ENCODE measurements at places on chromosomes 2 and 18.

DNA sequence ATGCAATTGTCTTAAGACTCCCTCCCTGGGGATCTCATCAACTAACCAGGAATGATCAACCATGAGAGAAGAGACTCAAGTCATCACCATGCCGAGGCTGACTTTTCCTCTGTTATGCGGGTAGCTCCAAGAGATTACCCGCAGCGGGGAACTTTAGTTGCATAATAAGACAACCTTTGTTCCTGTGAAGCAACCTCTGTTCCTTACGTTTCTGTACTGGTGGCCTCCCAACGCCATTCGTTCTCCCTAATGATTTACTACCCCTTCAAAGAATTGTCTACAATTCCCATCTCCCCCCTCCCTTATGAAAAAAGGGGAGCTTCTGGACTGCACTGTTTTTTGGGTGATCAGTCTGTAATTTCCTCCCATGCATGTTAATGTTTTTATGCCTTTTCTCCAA is 66.1 kb upstream of the LRPPRC start:
- DNase-seq, result no peak

DNA sequence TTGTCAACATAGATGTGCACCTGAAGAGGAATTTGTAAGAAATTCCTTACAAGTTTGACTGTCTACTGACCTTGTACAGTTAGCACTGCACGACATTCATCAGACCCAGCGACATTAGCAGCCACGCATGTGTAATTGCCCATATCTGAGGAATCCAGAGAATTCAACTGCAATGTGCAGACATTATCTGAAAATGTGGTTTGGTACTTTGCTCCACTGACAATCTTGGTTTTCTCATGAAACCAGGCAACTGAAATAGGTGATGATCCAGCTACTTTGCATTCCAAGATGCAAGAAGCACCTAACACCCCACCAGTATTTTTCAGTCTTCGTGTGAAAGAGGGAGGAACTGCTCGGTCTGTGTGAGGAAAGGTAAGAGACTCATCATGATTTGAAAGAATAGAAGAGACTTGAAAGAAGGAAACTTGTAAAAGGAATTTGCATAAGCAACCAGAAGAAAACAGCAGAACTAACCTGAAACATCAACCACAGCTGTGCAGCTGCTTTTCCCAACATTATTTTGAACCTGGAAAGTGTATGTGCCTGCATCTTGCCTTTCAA is 83.4 kb downstream of the TTN start:
- no peak for DNase-seq

DNA sequence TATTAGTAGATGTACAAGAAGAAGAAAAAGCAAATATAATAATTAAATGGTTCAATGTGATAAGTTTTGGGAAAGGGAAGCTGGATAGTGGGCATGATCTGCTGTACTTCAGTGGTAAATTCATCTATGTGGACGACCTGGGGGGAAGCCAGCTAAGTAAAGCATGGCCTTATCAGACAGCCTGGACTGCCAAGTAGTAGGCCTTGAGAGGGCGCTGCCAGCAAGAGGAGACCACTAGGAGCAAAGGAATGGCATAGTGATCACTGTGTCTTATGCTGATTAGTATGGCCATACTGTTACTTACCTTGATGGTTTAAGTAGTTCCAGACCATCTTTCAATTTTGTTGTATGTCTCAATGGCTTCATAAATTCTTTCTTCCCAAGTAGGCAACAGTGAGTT is 287.6 kb downstream of the SETBP1 start:
- DNase-seq, result no peak

GRCh38 chr18:34225218-34225553 is 473 bp upstream of the NOL4 start:
- no peak for DNase-seq

DNA sequence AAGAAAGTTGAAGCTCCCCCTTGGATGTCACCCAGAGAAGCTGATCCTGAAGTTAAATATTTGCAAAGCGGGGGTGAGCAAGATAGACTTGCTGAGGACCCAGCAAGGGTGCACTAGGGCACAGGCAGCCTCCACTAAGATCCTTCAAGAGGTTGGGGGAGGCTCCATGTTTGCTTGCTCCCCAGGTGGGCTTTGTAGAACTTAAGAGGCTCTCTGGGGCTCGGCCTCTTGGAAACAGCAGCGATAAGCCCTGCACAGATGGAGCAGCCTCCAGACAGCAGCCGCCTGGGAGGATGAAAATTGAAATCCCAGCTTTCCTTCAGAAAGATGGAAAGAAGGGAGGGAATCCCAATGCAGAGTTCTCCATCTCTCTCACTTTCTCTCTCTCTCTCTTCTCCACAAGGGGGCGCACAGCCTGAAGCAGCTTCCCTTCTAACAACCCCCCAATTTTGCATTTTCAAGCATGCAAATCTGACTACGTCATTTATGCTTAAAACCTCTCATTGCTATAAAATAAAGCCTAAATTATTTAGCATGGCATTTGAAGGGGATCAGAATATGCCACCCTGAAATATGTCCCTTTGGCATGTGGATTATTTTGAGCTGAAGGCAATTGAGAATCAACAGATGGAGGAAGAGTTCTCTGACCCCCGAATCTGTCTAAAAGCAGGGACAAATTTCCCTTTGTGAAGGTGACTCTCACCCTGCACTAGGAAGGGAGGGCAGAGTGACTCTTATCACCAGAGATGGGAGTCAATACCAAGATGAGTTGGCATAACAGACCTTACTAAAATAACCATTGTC is 185.7 kb upstream of the KLHL29 start:
- peak; percentile 36 for DNase-seq

DNA sequence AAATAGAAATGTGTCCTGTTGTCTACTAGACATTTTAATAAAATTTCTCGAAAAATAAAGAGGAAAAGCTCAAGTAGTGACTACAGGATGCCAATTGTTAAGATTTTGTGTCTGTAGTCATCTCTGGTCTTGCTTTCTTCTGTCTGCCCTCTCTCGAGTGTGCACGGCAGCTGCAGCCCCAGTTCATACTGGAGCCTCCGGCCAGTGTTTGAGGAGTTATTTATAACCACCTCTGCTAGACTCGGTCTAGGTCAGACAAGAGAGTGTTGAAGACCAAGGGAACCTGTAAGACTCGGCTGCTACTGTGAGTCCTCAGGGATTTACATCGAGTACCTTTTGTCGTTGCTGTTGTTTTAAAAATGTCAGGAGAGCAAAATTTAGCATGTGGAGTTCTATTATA is 810.1 kb upstream of the POU3F3 start:
- DNase-seq, result no peak

DNA sequence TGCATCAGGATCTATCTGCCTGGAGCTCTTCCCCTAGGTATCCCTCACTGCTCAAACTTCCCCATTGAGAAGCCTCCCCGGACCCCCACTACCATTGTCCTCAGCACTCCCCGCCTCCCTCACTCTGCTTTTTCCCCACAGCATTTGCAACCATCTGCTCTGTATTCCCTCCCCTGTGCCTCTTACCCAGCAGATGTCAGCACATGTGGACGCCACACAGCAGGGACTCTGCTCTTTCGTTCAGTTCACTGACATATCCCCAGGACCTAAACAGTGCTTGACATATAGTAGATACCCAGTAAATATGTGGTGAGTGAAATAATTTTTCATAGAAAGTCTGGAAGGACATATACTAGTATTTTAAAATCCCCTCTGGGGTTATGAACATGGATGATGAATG is 101.1 kb downstream of the TMEM247 start:
- no peak for DNase-seq

- DNase-seq, result no peak
Observed at GRCh38 chr2:185174353-185174752, 564.3 kb upstream of the FSIP2 start.

GRCh38 chr18:22848615-22849014 is 84.5 kb upstream of the RBBP8 start:
- peak; percentile 90 for DNase-seq

- DNase-seq, result no peak
Observed at GRCh38 chr2:110740747-110741349, 8.5 kb downstream of the ACOXL start.

DNA sequence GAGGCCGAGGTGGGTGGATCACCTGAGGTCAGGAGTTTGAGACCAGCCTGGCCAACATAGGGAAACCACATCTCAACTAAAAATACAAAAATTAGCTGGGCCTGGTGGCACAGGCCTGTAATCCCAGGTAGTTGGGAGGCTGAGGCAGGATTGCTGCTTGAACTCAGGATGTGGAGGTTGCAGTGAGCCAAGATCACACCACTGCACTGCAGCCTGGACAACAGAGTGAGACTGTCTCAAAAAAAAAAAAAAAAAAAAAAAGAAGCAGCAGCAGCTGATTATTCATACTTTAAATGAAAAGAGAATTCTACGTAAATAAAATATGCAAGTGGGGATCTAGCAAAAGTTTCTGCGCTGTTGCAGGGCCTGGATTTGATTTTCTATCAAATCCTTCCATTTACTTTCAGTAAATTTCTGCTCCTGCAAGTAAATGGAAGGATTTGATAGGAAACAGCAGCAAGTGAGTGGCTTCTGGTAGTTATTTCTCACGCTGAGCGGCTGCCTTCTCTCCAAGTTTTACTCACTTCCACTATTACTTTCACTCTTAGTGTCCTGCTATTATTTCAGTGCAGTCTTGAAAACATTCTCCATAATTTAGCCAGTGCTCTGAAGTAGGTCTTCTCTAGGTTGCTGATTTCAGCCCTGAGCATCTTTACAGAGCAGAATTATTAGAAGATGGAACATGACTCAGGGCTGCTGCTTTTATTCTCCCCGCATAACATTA is 68.4 kb downstream of the SLC16A14 start:
- peak; percentile 9 for DNase-seq

GRCh38 chr2:177474998-177475397 is 82.4 kb downstream of the AGPS start:
- DNase-seq, result peak; percentile 44

DNA sequence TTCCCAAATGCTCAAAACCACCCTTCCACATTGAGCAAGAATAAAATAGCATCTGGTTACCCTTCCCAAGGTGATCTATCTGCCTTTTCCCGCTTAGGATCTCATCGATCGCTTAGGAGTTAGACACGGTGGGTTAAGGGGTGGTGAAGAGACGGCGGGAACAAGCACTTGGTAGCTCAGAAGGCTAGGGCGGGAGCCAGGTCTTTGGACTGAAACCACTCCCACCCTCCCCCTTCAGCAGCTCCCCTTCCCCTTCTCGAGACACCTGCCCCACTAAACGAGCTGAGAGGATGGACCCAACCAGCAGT is 513 bp downstream of the THOC1 start:
- DNase-seq, result no peak

DNA sequence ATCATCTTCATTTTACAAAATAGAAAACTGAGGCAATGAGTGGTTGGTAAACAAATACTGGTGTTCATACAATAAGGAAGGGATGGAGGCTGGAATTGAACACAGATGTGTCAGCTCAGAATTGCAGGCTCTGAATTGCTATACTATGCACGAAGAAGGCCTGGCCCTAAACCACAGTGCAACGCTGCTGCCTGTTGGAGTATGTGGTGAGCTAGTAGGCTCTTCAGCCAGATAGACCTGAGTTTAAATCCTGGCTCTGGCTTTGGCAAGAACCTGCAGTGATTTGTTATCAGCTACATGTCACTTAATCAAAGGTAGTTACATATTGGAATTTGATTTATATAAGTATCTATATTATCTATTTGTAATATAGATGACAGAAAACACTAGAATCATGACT is 1602.4 kb upstream of the CELF4 start:
- DNase-seq, result no peak

DNA sequence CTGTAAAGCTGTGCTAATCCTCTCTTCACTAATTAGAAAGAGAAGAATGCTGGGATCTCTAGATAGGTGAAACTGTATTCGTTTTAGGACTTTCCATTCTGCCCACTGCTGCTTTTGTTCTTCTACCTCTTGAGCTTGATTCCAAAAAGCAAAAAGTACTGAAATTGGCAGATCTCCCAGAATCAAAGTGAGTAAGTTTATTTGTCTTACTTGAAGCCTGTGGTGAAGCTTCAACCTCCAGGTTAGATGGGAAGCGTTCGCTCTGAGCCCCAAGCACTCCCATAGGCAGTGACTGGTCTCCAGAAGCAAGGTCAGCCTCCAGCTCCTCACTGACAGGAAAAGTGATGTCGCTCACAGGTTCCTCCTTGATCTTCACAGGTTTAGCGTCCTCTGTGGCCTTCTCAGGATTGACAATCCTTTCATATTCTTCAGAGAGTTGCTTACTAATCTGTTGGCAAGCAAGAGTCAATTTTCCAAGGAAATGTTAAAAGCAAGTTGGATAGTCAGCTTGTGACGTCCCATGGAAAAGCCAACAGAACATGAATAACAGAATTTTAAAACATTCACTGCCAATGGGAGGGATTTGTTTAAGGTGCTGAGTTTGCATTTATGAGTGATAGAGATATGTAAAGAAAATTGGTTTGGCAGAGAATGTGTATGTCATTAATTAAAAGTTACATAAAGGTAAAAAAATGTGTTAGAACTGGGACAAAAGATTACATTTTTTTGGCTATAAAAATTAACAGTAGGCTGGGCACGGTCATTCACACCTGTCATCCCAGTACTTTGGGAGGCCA is 8.1 kb downstream of the SUPT7L start:
- DNase-seq, result peak; percentile 96

- DNase-seq, result no peak
Observed at GRCh38 chr2:171583566-171583965, 61.3 kb downstream of the CYBRD1 start.

- DNase-seq, result no peak
Observed at GRCh38 chr18:3048820-3049349, 35.9 kb upstream of the LPIN2 start.

- no peak for DNase-seq
Observed at GRCh38 chr18:28485210-28485801, 308.4 kb upstream of the CDH2 start.

GRCh38 chr2:35410431-35411061 is 945.0 kb upstream of the CRIM1 start:
- peak; percentile 33 for DNase-seq
